CD14-positive monocyte (primary cell): ENCODE measurements at places on chromosomes 11 and 22. TPM values are rescaled to one million over a fixed set of nuclear protein-coding genes. Genes with fewer than 3 reads are reported as not detected.

- no peak overlapping the region for H3K27ac ChIP-seq
- H3K4me1 ChIP-seq = peaks cover 26% of the 10 kb centered on the region
- DNase-seq = peak; percentile 68
Measured at GRCh38 chr11:19715373-19715772, 2.7 kb downstream of the NAV2 start.

RFPL2 gene
- 0.22 and 1.3 TPM in 2 replicates for polyA plus RNA-seq

GRCh38 chr11:79206951-79207350 lies 233.9 kb downstream of the TENM4 start:
- H3K27me3 ChIP-seq = no peaks in the 10 kb centered on the region
- no peak overlapping the region for H3K27ac ChIP-seq
- DNase-seq = no peak

STARD10 gene
- 13.6 TPM for polyA plus RNA-seq

- H3K27ac ChIP-seq = peak within 1 kb of the TSS; percentile 82
- peaks cover 91% of the 10 kb centered on the region for H3K4me1 ChIP-seq
- DNase-seq = peak; percentile 77
- H3K27me3 ChIP-seq = no peaks in the 10 kb centered on the region
- no peaks in the 10 kb centered on the region for H3K36me3 ChIP-seq
Measured at GRCh38 chr11:73218106-73218829, at the start of gene P2RY2. TSS of gene P2RY2 (plus strand) at chr11:73218281. CDS start at chr11:73234160, 15,879 bp downstream.

DNA sequence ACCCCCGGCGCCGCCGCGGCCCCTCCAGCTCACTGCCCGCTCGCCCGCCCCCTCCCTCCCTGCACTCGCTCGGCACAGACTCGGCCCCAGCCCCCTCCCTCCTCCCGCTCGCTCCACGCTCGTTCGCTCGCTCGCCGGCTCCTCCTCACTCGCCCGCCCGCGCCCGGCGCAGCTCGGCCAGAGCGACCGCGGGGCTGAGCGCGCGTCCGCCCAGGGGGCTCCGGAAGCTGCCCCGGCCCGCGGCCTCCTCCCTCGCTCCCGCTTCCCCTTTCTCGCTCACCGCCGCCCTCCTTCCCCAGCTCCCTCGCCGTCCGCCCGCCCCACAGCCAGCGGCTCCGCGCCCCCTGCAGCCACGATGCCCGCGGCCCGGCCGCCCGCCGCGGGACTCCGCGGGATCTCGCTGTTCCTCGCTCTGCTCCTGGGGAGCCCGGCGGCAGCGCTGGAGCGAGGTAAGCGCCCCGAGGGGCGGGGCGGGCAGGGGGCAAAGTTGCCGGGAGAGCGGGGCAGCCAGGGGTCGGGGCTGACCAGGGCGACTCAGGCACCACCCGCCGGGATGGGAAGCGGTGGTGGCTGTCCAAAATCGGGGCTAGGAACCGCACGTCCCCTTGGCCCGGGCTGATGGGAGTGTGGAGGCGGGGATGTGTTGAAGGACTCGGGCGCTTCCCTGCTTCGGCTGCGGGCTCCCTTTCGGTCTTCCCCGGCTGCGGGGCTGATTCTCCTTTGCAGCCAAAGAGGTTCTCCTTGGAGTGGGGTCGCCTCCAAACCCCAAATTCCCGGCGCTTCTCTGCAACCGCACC lies at the start of gene SEZ6L:
SEZ6L (plus strand) TSS at position 148 of the 797 bp plus-strand sequence; CDS start at position 356, 208 bp downstream.
- H3K4me1 ChIP-seq = peaks cover 36% of the 10 kb centered on the region
- DNase-seq = peak; percentile 30
- H3K27ac ChIP-seq = no peak within 1 kb of the TSS
- no peaks in the 10 kb centered on the region for H3K36me3 ChIP-seq
- peaks cover 25% of the 10 kb centered on the region for H3K27me3 ChIP-seq

GRCh38 chr11:15839061-15839460 lies 517.3 kb downstream of the SOX6 start:
- H3K4me3 ChIP-seq = no peak overlapping the region
- DNase-seq = no peak
- no peaks in the 10 kb centered on the region for H3K4me1 ChIP-seq
- peaks cover 2% of the 10 kb centered on the region for H3K27me3 ChIP-seq

MOGAT2 gene
- not detected in 2 replicates for polyA plus RNA-seq

DNA sequence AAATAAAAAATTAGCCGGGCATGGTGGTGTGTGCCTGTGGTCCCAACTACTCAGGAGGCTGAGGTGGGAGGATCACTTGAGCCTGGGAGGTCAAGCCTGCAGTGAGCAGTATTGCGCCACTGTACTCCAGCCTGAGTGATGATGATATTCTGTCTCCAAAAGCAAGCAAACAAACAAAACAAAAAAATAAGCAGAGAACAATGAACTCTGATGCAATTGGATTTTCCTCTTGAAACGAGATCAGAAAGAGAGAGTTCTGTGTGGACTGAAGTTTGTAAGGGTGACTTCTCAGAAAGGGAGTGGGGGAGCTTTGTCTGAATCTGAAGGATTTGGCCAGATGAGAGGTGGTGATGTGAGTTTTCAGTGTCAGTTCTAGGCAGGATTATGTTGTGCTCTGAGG lies 6.0 kb upstream of the TMEM123 start:
- DNase-seq = peak; percentile 44
- H3K27ac ChIP-seq = no peak overlapping the region
- H3K27me3 ChIP-seq = no peaks in the 10 kb centered on the region
- H3K36me3 ChIP-seq = no peaks in the 10 kb centered on the region

DNA sequence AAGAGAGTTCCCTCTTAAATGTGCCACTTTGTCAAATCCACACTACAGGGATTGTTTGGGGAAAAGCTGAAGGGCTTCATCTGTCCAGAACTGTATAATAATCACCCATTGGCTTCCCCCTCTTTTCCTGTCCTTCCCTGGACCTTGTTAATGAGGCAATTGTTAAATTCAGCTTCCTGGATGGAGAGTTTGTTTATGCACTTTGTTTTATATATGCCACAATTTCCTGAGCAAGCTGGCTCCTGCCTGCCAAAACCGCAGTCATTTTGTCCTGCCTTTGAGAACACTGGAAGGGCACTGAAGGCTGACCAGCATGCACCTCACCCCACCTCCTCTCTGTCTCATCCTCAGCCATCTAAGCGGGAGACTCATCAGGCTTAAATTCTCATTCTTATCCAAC lies 86.2 kb downstream of the MSANTD4 start:
- H3K4me1 ChIP-seq = no peaks in the 10 kb centered on the region
- no peak overlapping the region for H3K4me3 ChIP-seq
- H3K36me3 ChIP-seq = no peaks in the 10 kb centered on the region
- DNase-seq = no peak
- H3K27ac ChIP-seq = no peak overlapping the region
- H3K27me3 ChIP-seq = no peaks in the 10 kb centered on the region

DNA sequence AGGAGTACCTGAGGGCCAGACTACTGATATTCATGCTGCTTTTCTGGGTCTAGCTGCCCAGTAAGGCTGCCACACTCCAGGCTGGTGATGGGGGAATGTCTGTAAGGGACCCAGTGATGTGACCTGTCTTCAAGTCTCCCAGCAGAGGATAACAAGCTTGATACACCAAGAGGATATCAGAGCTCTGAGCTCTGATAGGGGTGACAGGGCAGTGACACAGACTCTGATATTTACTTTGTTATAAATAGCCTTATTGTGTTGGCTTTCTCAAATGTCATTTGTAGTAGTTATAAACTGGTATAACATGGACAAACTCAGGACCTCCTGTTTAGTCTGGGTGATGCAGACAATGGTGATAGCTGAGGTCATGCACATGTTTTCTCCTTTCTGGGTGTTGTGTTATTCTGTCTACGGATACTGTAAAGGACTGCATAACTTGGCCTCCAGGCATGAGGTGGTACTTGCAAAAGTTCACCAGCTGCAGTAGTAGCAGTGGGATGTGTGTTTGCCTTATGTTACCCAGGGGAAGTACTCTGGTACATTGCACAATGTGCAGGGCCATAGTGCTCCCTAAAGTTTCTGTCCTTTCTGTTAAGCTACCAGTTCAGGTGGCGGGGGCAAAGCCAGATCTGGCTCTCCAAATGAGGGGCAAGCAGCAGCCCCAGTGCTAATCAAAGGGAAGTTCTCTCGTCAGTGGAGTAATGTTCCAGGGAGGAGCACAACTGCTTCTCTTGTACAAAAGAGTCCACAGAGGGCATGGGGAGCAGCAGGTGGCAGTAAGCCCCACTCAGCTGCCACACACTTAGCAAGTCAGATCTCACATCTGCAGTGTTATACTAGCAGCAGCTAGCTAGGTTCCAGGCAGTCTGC lies 812.2 kb downstream of the JRKL start:
- no peaks in the 10 kb centered on the region for H3K4me1 ChIP-seq
- DNase-seq = no peak
- H3K36me3 ChIP-seq = no peaks in the 10 kb centered on the region
- H3K27me3 ChIP-seq = no peaks in the 10 kb centered on the region
- H3K4me3 ChIP-seq = no peak overlapping the region
- no peak overlapping the region for H3K27ac ChIP-seq

OR52E6 gene
- not detected for polyA plus RNA-seq

ANKK1 gene
- not detected for polyA plus RNA-seq

- peak; percentile 98 for DNase-seq
- peak overlapping the region; percentile 96 for H3K4me3 ChIP-seq
- no peaks in the 10 kb centered on the region for H3K27me3 ChIP-seq
- peaks cover 46% of the 10 kb centered on the region for H3K4me1 ChIP-seq
- peak overlapping the region; percentile 100 for H3K27ac ChIP-seq
Measured at GRCh38 chr11:65425971-65426838, 3.6 kb downstream of the NEAT1 start.

- peaks cover 41% of the 10 kb centered on the region for H3K27me3 ChIP-seq
- no peak overlapping the region for H3K27ac ChIP-seq
- no peak overlapping the region for H3K4me3 ChIP-seq
- H3K4me1 ChIP-seq = peaks cover 22% of the 10 kb centered on the region
- H3K36me3 ChIP-seq = no peaks in the 10 kb centered on the region
- no peak for DNase-seq
Measured at GRCh38 chr11:119145551-119145950, 3.3 kb upstream of the ABCG4 start.

- H3K4me1 ChIP-seq = no peaks in the 10 kb centered on the region
- DNase-seq = peak; percentile 47
- no peak overlapping the region for H3K27ac ChIP-seq
- no peak overlapping the region for H3K4me3 ChIP-seq
- no peaks in the 10 kb centered on the region for H3K27me3 ChIP-seq
Measured at GRCh38 chr11:22244986-22245592, 52.2 kb downstream of the ANO5 start.

DNA sequence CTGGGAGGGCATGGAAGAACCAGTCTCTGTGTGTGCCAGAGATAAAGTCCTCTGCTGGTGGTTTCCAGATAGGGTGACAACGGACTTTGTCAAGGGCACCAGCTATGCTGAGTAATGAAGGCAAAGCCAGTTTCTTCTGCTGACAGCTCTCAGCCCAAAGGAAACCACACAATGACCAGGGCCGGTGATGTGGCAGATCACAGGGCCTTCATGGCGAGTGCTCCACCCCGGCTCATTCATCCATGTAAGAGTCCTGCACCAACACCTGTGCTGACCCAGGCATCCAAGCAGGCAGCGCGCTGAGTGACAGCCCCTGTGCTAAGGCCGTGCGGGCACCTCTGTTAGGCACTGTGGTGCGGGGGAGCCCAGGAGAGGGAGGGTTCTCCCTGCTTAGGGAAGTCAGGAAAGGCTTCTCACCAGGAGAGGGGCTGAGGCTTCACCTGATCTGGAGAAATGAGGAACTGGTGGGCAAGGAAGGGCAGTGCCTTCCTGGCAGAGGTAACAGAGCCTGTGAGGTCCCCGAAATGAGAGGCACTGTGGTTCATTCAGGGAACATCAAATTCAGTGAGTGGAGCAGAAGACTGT lies 33.8 kb downstream of the TP53I11 start:
- no peak overlapping the region for H3K4me3 ChIP-seq
- H3K27me3 ChIP-seq = no peaks in the 10 kb centered on the region
- peak overlapping the region; percentile 37 for H3K27ac ChIP-seq
- no peaks in the 10 kb centered on the region for H3K36me3 ChIP-seq
- DNase-seq = peak; percentile 69
- peaks cover 20% of the 10 kb centered on the region for H3K4me1 ChIP-seq

GRCh38 chr22:46437671-46438440 lies 99.6 kb downstream of the CELSR1 start:
- no peaks in the 10 kb centered on the region for H3K4me1 ChIP-seq
- no peaks in the 10 kb centered on the region for H3K27me3 ChIP-seq
- no peak overlapping the region for H3K4me3 ChIP-seq
- DNase-seq = no peak
- no peaks in the 10 kb centered on the region for H3K36me3 ChIP-seq

MMP10 gene
- polyA plus RNA-seq = not detected in 2 replicates

DNA sequence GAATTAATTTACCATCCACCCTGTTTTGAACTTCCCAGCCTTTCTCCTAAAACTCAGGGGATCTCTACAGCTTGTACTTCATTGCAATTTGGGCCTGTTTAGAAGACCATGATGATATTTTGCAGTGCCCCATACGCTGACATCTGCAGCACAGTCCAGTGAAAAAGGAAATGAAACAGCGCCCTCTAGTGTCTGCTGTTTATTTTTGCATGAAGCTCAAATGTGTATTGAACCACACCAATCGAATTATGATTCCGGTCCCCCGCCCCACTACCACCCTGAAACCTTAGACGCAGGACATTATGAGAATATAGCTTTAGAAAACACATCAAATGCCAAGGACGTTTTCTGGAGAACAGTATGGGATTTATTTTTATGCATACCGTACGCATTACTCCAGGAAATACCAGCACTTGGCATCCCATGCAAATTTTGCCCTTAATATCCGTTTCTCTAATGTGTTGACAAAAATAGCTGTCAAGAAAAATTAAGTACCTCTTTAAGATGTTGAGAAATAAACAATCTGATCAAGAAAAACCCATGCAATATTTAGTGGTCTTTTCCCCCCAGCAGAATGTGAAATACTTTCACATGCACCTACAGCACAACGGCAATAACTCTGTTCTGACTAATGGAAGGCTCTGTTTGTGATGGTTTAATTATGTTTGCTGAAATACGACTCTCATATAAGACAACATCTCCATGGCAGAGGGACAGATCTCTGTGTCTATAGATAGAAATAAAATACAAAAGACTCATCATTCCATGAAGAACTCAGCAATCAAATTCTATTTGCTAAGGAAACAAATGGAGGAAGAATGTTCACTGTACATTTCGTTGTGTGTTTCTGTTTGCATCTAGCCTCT lies 93.9 kb downstream of the TECTA start:
- H3K4me3 ChIP-seq = no peak overlapping the region
- no peaks in the 10 kb centered on the region for H3K4me1 ChIP-seq
- no peak overlapping the region for H3K27ac ChIP-seq
- peak; percentile 23 for DNase-seq
- peaks cover 15% of the 10 kb centered on the region for H3K27me3 ChIP-seq

ZNF70 gene
- 0.09 TPM for polyA plus RNA-seq
